NCI-H446 (cell line): ENCODE measurements at places on chromosomes 7 and 10.

DNA sequence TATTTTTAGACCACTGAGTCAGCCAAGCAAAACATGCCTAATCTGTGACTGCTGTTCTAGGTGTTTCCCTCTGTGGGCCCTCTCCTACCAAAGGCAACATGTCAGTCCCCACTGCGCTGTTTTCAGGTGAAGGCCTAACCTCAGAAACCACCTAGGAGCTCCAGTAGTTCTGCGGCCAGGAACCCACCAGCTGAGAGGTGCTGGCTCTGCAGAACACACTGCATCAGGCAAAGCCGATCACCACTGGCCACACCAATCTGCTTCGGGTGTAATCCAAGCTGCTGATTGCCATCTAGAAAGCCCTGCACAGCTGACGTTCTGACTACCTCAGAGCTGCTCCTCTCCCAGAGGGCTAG is 14.9 kb downstream of the CAMK2G start:
- no peak for DNase-seq

- no peak for DNase-seq
Observed at GRCh38 chr7:75756991-75757676, 14.9 kb downstream of the CCL26 start.

GRCh38 chr10:104350127-104350635 is 3.5 kb upstream of the CFAP58 start:
- DNase-seq = peak; percentile 55

GRCh38 chr10:124205432-124205831 is 112.0 kb upstream of the CHST15 start:
- no peak for DNase-seq

DNA sequence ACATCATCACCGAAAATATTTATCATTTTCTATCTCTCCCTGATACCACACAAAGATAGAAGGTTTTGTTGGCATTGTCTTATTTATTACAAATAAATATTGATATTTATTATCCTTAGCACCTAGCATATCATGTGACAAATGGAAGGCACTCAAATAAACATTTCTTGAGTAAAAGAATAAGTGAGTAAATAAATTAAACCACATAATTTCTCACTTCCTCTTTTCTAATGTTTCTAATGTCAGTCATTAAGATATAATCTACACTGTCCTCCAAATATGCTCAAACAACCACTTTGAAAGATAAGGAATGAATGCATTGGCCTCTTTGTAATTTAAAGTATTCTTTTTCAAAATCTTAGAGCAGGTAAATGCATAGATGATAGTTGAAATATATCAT is 1027.8 kb upstream of the LRRTM3 start:
- no peak for DNase-seq

- DNase-seq = no peak
Observed at GRCh38 chr10:67521546-67521945, 174.4 kb downstream of the CTNNA3 start.

DNA sequence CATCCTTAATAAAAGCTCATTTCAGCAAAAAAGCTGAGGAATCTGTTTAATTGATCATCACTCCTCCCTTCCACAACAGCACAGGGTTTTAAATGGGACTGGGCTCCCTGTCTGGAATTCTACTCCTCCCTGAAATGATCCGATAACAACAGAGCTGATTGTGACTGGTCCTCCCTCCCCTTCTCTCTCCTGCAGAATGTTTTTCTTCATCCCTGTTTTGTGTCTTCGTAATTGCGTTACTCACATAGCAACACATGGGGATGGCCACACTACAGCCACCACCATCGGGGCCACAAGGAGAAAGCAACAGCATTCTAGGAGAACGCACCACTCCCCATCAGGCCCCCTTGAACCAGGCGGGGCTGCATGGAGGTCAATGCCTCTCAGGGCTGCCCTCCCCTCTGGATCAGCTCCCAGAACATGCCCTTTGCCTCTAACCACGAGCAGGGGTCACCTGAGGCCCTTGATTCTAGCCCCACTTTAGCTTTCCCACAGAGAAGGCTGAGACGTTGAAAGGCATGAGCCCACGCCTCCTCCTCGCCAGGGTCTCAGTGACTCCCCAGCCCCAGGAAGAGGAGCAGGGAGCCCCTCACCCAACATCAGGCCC is 152.6 kb downstream of the PLXNA4 start:
- no peak for DNase-seq

GRCh38 chr10:51255381-51255780 is 181.1 kb downstream of the PRKG1 start:
- no peak for DNase-seq

DNA sequence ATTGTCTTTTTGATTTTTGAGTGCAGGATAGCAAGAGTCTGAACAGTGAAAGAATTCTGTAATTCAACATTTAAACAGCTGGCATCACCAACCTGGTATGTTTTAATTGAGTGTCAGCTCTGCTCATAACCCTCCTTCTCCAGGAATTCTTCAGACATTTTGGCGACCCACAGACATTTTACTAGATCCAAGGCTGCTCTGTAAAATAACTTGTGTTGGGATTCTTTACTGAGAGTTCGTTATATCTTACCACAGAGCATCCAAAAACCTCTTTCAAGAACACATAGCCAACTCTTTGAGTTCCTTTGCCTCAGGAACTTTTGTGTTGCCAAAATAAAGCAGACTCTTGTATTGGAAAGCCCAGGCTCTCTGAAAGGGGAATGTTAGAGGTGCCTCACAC is 27.7 kb upstream of the SORCS3 start:
- DNase-seq = no peak

GRCh38 chr7:65966146-65966545 is 15.9 kb downstream of the GUSB start:
- DNase-seq = no peak

DNA sequence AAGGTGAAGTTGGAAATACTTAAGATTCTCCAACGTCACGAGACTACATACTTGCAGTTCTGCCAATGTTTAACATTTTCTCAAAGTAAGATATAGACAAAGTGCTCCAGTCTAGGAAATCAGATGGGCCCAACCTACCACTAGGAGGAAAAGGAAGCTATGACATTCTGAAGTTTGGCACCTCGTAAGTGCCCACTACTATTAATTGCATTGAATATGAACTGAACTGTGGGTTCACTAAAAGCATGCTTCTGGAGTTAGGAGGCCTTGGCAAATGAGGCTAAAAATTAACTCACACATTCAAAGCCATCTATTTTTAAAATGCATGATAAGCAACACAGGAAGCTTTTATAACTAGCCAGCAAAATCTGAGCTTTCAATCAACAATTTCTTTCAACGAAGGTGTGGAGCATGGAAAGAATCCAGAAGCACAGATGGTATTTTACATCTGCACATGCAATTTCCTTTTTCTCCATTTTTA is 149.7 kb downstream of the LRRTM3 start:
- peak; percentile 0 for DNase-seq

- peak; percentile 93 for DNase-seq
Observed at GRCh38 chr7:137996386-137996851, 5.5 kb downstream of the CREB3L2 start.

GRCh38 chr10:49310460-49310859 is 11.5 kb downstream of the C10orf71 start:
- no peak for DNase-seq

DNA sequence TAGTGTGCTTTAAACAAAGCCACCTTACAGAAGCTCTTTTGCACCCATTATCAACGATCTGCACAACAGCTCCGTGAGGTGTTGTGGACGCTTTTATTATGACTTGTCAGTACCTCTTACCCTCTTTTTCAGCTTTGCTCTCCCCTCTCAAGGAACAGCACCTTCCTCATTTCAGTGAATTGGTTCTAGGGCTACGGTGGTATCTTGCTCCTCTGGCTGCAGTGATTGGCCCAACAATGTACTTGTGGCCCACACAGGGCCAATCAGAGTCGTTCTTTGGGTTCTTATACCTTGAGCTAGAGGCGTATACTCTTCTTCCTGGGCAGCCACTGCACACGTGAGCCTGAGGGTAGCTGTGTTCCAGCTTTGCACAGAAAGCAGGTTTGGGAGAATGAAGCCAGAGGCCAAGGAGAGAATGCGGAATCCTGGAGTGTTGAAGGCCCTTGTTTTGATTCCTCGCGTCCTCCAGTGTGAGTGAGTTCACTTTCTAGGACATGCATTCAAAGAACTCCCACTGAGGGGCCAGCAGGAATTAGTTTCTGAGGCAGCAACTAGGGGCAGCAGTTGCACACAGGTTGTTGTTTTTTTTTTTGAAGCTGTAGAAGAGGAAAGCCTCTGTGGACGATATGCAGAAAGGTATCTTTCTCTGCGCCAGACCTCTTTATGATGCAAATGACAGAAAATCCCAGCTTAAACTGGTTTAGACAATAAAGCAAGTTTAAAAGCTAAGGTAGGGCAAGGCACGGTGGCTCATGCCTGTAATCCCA is 49.8 kb upstream of the PDZD8 start:
- DNase-seq = no peak
